ENCODE measurements at places on chromosomes 12 and 14.

GRCh38 chr14:100904307-100905087 lies 975 bp upstream of the RTL1 start:
- DNase-seq, result peak; percentile 21

DNA sequence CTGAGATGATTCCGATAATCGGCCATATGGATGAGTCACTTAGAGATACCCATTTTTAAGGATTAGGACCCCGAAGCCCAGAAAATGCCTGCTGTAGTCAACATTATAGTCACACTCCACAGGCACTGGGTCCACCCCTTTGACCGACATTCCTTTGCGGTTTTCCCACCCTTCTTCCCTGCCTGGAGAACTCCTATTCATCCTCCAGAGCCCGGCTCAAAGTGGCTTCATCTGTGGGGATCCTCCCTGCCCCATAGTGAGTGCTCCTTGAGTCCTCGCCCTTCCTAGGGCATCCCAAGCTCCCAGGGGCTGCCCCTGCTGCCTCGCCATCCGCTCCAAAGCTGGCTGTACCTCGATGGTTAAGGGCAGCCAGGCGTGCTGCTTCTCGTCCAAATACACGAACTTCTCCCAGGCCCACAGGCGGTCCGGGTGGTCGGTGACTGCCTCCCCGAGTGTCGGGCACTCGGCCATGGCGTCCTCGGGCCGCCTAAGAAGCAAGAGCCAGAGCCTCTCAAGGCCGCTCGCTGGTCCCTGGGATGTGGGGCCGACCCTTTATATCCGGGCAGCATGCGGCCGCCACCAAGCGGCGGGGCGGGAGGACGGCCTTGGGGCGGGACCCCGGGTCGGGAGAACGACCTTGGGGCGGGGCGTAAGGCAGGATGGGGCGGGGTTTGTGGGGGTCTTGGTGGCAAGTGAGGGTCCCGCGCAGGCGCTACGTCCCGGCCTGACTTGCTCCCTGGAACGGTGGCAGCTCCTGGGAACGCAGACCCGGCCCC lies at the start of gene TCL1A:
Gene TCL1A (minus strand): TSS at position 530 of the 776 bp plus-strand sequence. CDS start 59 bp downstream, at position 471.
- DNase-seq, result no peak

GRCh38 chr14:95185033-95185766 lies 27.9 kb upstream of the DICER1 start:
- DNase-seq, result no peak

- DNase-seq, result no peak
Observed at GRCh38 chr12:12812174-12812573, 972 bp upstream of the DDX47 start.

DNA sequence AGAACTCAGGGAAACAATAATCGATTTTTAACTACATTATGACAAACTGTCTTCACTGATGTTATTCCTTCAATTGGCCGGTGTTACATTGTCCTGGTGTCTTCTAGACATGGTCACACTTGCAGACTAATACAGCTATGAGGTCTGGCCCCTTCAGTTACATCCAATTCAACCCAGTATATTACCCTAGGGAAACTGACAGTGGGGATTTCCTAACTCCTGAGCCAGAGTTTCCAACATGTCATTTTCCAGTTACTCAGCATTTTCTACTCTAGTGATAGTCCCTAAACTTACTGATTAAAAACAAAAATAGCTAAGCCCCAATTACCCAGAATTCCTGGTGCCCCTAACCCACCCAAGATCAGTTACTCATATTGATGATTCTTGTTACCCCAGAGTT lies 21.1 kb downstream of the IFNG start:
- DNase-seq, result no peak

DNA sequence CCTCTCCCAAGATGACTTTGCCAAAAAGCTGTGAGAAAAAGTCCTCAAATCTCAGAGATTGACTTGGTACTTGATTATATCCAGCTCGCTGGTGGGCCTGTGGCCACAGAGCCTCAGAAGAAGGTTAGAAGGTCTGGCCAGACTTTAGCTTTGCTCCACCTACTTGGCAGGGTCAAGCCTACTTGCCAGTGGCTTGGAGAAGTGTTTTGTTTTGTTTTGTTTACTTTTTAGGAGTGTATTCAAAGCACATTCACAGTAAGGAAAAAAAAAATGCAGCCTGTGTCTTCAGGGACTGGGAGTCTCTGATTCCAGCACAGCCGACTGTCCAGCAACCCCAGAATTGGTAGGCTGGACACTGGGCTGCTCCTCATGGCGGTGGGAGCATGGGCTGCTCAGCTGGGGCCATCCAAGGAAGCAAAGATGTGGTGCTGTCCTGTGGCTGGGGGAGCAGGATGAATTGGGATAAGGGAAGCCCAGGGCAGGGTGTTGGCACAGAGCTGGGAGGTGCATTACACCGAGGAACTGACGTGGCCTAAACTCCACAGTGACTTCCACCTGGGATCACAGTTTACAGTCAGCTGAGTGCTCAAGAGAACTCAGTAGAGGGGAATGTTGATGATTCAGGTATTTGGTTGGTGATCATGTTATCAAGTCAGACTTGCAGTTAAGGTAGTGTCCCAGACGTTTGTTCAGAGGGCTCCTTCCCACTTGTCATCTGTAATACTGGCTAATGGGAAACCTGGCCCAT lies 73.5 kb downstream of the PPP2R5C start:
- no peak for DNase-seq

- DNase-seq, result peak; percentile 55
Observed at GRCh38 chr12:54983536-54984101, 943 bp downstream of the TESPA1 start.

DNA sequence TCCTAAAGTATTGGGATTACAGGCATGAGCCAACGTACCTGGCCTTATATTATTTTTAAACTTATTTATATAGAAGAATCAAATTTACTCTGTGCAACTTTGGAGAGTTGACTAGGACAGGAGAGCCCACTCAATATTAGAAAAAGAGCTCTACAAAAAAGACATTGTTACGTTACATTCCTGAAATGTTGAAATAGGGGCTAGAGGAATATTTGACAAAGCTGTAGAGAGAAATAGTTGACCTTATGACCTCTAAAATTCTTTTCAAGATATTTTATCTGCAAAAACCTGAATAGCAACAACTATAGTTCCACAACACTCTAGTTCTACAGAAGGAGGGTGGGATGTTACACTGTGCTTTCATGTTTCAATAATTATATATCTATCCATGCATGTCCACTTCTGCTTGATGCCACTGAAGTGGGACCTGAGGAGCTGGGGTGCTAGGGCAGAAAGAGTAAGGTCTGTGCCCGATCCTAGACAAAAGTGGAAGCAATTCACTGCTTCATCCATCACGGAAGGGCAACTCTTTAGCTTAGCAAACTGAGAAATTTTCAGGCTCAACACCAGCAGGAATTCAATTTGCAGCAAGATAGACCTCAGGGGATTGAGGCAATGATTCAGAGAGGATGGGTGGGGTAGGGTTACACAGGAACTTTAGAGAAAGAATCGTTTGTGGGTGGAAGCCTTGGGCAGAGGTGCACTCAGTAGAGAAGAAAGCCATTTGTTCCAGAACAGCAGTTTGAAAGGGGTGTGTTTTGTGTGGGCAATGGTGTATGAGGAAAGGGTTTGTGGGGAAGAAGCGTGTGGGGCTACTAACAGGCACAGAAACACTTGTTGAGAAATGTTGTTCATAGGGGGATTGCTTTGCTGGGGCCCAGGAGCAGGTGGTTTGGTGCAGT lies 16.0 kb upstream of the RNASE10 start:
- DNase-seq, result no peak

- DNase-seq, result no peak
Observed at GRCh38 chr12:10408842-10409241, 715 bp downstream of the KLRC4 start.

DNA sequence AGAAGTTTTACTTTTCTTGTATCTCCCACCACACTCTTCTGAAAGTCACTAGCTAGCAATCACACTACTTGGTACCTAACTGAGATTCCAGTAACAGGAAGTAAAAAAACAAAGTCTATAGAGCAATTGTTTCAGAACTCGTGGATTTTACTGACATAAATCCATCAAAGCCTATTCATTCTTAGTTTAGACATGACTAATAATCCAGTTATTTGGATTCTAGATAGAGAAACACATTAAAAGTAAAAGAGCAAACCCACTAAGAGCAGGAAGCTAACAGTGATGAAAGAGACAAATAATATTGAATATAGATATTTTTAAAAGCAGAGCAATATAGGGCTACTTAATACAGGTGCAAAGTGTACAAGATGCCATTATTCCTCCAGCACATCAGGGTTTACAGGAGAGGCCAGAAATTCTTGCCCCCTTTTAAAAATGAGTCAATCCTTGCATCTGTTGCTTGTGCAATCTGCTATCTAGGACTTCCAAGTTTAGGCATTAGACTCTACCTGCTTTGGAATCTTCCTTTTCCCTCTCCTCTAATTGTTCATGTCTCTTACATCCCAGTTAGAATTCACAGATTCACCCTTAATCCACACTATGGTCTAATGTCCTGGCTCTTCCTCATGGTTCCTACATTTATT lies 6.0 kb downstream of the HEATR5A start:
- no peak for DNase-seq

- no peak for DNase-seq
Observed at GRCh38 chr12:2651068-2651965, 143.5 kb upstream of the FKBP4 start.

DNA sequence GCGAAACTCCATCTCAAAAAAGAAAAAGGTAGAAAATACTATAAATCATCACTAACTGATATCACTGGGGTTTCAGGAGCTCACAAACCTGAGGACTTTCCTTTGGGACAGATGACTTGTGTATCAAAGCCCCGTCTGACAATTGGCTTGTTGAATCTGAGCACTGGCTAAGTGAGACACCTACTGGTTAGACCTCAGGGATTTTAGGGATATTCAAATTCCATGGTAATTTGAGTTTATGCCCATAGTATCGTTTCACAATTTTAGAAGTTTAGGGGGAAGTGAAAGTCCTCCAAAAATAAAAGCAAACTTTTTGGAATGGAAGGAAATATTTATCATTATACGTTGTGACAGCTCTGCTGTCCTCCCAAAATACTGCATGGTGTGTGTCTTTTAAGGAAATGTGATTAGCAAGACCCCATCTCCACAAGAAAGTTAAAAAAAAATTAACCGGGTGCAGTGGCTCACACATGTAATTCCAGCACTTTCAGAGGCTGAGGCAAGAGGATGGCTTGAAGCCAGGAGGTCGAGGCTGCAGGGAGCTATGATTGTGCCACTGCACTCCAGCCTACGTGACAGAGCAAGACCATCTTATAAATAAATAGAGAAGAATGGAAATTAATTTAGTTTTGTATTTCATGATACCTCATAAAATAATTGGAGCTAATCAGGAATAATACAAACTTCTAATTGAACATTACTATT lies 49.2 kb downstream of the FBXL14 start:
- DNase-seq, result no peak

DNA sequence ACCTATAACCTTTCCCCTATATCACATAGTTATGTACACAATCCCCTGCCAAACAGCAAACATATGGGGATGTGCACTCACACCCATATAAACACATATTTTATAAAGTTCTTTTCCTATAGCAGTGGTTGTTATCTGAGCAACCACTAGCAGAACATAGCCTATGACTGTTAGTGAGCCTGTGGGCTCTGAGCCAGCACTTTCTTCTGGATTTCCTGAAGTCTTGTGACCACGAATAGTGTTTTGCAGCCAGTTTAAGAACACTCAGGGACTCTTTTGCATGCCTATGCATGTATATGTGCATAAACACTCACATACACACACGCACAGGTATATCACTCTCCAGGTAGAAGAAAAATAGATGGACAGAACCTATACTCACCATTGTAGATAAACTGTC lies 17.1 kb downstream of the TESPA1 start:
- DNase-seq, result no peak

GRCh38 chr12:116400636-116401372 lies 123.3 kb upstream of the MED13L start:
- DNase-seq, result no peak

DNA sequence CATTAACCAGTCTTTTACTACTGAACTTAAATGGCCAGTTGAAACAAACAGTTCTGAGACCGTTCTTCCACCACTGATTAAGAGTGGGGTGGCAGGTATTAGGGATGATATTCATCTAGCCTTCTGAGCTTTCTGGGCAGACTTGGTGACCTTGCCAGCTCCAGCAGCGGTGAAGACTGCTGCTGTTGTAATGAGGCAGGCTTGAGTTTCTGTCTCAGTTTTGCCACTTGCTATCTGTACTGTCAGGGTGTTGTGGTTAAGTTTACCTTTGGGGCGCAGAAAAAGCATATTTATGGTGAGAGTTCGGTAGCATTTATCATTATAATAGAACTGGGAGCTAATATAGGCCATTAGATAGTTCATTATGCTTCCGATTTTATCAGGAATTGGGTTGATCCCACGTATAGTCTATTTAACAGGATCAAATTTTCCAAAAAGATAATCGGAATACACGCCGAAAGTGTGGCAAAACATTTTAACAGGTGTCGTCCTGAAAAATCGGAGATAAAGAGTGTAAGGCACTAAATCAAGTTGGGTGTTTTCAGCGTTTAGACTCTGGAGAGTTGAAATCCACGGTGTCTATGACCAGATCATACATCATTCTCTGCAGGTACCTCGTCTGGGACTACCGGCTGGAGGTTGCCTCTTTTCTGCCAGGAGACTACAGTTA lies 688 bp upstream of the NECAP1 start:
- DNase-seq, result no peak

All from activated T-cell treated with anti-CD3 and anti-CD28 coated beads, Interleukin-2, amount 50 U/mL, for 24 hours (primary cell).